Stimulated activated CD8-positive, alpha-beta memory T cell treated with anti-CD3 and anti-CD28 coated beads, Interleukin-15, amount 100 ng/mL, for 24 hours (primary cell): ENCODE measurements at places on chromosomes 13 and 19.

- no peak for DNase-seq
Observed at GRCh38 chr13:94966422-94966955, 254.1 kb upstream of the SOX21 start.

DNA sequence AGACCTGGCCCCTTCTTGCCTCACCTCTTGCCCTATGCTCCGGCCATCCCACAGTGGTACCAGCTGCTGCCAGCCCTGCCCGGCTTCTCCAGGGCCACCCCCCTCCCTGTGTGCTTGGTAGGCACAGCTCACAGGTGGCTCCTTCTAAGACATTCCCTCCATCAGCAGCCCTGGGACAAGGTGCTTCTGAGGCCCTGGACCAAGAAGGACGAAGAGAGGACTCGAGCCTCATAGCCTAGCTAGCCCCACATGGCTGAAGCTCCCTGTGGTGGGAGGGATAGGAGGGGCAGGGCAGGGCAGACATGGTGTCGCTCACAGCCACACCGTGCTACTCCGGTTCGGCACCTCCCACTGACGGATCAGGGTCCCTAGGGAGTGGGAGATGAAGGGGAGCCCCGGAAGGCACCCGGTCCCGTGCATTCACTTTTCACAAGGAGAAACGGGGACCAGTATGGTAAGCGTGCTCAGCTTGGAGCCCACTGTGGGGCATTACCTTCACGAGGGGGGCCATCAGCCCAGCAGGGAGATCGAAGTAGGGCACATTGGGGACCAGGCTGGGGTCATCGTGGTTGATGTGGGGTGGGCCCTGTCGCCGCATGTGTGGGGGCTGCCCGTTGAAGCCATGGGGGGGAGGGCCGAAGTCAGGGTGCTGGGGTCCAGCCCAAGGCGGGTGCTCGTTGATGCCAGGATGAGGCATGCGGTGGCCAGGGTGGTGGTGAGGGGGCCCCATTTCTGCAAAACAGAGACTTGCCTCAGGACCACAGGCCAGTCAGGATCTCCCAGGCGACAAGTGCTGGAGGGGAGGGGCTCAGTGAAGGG is 19.5 kb downstream of the CHERP start:
- DNase-seq, result no peak

DNA sequence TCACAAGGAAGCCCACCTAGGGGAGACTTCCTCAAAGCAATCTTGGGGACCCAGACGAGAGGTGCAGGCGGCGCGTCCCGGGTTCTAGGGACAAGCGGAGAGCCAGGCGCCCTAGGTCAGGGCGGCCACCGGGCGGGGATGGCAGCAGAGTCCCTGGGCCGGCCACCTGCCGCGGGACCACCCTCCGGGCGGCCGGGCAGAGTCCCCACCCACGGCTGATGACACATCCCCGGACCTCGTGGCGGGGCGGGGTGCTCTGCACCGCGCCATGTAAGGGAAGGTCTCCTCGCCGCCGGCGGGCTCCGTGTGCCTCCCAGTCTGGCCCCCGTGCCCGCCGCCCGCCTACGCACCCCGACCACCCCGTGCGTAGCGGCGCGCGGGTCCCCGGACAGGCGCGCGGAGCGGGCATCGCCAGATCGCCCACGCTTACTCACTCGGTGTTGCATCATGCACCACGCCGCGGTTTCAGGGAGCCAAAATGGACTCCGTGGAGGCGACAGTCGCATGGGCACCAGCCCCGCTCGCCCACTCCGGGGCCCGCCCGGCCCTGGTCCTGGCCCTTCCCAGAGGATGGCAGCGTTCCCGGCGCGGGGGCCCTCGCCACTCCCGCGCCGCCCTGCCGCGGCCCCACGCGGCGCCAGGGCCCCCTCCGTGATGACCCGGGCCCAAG is 643 bp downstream of the SLC7A1 start:
- peak; percentile 56 for DNase-seq

DNA sequence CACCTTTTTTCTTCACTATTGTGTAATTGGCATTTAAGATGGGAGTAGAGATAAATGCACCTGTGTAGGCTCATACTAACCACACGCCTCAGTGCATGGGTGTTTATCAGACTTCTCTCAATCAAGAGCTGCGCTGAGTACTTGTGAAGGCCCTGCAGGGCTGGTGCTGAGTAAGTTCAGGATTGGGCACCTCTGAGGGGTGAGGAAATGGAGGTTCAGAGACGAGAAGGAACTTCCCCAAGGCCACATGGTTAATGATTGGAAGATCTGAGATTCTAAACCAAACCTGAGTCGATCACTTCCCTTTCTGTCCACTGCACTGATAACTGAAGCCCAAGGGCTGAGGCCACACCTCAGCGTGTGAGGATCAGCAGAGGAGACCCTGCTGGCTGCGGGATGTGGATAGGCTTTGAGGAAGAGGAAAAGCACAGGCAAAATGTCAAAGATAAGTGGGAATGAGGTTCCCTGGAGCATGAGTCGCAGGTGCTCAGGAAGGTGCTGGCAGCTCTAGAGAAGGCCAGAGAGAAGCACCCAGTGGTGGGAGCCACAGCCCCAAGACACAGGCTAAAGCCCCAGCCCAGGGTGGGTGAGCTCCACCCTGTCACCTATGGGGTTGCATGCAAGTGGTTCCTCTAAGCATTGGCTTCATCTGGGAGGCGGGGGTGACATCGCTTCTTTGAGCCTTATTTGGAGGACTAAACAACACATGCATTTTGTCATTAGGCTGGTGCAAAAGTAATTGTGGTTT is 32.3 kb upstream of the GJB6 start:
- no peak for DNase-seq

GRCh38 chr19:7729831-7730285 is 2.1 kb downstream of the CLEC4G start:
- no peak for DNase-seq

GRCh38 chr19:21314676-21315075 is 14.5 kb downstream of the ZNF708 start:
- no peak for DNase-seq

- no peak for DNase-seq
Observed at GRCh38 chr13:30410705-30411125, 11.6 kb upstream of the UBE2L5 start.

DNA sequence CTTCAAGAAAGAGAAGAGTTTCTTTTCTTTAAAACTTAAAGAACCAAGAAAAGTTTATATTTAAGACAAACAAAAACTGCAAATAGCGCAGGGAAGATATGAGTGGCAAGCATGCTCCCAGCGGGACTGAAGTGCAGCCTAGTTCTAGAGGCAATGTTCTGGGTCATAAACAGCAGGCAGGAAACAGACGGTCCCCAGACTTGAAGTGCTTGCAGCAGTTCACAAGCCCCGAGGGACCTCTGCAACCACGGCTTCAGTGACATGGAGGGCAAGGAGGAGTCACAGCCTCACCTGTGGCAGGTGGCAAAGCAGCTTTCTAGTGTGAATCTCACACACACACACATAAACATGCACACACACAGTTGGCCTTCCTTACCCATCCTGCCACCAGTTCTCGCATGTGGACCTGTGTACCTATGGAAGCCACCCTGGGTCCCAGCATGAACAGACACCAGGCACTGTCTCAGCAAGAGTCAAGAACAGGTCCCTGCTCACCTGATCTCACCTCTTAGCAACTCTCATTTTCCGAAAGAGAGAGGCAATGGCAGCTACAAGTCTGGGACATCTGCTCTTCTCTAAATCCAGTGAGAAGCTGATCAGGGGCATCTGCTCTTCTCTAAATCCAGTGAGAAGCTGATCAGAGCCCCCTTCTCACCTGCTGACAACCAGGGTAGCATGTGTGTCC is 162.0 kb downstream of the EFNB2 start:
- no peak for DNase-seq

DNA sequence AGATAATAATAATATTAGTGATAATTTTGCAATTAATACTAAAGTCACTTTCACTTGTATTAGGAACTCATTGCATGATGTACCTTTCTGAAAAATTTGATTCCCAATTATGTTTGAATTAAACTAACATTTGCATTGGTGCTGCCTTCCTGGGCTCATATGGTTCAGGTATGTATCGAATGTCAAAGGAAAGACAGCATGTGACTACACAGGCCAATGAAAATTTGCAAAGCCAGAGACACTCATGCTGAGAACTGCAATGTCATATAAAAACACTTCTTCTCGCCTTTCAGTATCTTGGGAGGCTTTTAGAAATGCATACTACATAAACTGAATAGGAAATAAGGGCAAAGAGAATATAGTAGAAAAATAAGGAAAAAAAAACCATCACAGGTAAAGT is 44.3 kb downstream of the RAP2A start:
- no peak for DNase-seq

GRCh38 chr13:51912091-51912490 is 50.3 kb downstream of the CCDC70 start:
- no peak for DNase-seq
